ENCODE measurements at places on chromosomes 16 and 17.

GRCh38 chr16:53207810-53208752 is 153.3 kb downstream of the CHD9 start:
- peak; percentile 84 for DNase-seq

DNA sequence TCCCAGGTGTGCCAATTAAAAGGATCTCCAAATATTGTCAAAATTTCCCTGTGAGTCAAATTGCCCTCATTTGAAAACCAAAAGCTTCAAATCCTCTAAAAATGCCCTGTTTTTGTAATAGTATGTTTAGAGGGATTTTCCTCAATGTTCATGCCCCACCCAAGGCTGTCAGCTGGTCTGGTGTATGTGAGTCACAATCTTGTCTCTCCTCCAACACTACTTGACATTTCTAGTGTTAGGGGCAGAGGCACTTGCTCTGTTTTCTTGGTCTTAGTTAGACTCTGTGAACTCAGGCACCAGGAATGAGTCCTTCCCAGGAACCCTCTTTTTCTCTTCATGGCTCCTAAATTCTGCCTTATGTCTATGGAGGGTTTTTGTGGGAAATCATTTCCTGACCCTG is 634.8 kb downstream of the KCNJ2 start:
- DNase-seq: peak; percentile 55

DNA sequence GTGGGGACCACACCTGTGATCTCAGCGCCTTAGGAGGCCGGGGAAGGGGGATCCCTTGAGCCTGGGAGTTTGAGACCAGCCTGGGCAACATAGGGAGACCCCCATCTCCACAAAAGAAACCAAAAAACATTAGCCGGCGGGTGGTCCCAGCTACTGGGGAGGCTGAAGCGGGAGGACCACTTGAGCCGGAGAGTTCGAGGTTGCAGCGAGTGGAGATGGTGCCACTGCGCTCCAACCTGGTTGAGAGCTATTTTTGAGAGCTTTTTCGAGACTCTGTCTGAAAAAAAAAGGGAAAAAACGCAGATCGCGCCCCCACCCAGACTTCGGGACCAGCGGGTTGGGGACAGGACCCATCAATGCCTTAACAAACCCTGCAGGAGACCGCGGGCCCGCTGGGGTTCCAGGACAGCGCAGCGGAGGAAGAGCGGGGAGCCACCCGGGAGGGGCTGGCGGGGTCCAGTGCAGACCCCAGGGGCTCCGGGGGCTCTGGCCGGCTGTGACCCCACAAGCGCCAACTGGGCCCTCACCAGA is 762 bp upstream of the BAIAP3 start:
- DNase-seq: no peak

DNA sequence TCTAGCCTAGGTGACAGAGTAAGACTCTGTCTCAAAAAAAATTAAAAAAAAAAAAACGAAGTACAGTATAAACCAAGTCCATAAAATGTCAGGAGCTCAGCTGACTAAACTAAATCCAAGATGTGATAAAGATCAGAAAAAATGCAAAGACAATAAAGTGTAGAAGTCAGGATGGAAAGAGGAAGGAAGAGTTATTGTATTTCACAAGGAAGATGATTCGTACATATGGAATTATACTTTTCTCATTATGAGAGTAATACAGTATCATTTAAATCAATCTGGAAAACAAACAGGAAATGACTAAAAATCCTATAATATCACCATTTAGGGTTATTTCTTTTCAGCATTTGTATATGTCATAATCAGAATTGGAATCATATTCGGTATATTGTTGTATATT is 11.4 kb upstream of the APOH start:
- peak; percentile 31 for DNase-seq
